Stromal cell of bone marrow (primary cell): ENCODE measurements at places on chromosomes 4 and X.

DNA sequence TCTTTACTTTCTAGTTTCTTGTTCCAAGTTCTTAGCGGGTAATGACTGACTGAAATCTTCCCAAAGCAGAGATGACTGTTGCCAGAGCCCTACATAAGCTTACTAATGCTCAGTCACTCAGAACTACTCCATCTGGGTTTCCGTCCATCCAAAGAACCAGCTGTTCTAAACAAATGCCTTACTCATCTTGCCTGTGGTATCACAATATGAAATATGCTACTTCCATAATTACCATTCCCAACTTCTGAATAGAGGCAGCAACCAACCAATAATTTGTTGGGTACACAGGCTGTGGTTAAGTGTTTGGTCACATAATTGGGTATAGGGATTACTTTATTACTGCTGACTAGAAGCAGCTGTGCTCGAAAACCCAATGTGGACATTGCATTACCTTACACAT is 930.2 kb upstream of the DIAPH2 start:
- no peak for DNase-seq

DNA sequence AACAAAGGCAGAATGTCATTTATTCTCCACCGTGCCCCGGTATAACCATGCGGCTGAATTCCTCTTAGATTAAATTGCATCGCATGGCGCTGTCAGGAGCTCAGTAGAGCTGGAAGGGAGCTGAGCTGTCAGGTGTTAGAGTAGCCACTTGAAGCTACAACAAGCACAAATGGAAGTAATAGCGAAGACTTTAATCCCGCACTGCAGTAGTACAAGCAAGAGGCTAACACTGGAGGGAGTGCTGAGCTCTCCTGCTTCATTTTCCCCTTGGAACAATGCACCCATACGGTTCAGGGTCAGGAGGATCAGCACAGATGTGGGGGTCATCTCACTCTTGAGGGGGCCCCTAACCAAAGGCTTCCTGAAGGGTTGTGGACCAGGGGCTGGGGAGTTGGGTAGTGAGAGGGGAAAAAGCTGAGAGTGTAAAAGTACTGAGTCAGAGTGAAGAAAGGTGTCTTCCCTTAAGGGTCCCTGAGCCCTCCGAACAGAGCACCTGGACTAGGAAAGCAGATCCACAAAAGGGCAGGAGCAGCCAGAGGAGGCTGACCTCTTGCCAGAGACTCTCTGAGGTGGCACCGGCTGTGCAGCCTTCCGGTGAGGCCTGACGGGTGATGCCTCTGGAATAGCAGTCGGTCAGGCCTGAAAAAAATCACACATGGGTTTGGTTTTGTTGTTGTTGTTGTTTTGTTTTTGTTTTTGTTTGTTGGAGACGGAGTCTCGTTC is 36.0 kb upstream of the CBR4 start:
- no peak for DNase-seq

- peak; percentile 70 for DNase-seq
Observed at GRCh38 chr4:20391198-20391597, 139.5 kb downstream of the SLIT2 start.

DNA sequence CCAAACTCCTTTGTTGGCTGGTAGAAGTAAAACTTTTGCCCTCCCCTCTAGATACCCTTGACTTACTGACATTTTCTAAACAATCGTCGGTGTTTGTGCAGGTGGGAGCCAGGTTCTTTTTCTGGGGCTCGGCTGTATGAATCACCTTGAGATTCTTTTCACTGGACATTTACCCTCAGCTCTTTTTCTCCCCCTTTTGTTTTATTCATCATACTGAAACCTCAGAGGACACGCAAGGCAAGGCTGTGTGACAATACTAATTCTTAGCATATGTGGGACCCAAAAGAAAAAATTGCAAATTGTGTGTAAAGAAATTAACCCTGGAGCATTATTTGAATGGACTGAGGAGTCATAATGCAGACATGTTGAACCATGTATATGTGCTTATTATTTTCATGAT is 194.0 kb downstream of the PCDH19 start:
- no peak for DNase-seq
